ENCODE measurements at places on chromosomes 4 and X.

DNA sequence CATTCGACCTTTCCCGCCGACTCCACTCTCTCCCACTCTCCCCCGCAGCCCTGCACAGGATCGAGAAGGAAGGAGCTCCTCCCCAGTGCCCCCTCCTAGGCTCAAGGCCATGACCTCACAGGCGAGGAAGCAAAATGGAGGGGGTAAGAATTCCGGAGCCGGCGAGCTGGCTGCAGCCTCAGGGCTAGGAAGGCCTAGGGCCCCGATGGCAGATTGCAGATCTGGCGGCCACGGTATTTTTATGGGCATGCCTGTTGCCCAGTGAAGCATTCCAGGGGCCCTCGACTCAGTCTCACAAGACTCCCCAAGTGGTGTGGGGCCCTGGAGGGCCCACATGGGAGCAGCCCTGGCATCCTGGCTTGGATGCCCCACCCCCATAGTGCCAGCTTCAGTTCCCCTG, 942 bp upstream of the L1CAM start:
- no peak for DNase-seq

DNA sequence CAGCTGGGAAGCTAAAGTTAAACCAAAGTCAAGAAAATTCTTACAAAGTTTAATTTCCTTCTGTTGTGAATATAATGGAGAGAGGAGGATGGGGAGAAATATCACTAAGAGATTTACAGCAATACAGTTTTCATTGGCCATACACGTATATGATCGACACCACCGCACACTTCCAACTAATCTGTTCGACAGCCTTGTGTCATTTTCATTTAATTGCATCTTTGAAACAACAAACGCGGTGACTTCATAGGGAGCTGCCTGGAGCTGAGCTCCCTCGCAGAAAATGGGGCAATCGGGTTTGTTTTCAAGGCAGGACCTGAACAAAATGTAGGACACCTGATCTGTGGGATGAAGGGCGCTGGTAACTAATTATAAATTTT, 1.3 kb downstream of the PTPN13 start:
- DNase-seq, result no peak

DNA sequence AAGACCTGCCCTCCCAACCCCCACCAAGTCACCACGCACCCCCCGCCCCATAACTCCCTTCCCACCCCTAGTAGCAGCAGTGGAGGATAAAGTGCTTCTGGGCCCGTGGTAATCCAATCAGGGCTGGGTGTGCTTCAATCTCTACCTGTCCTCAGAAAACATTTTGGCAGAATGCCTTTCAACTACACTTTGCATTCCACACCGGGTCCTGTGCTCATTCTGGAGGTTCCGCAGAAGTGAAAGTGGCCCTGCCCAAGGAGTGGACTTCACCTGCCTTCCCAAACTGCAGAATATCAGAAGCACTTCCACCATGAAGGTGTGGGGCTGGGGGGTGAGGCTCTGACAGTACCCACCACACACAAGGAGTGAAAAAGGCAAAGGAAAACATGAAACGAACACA, 322.3 kb downstream of the DHX15 start:
- no peak for DNase-seq

DNA sequence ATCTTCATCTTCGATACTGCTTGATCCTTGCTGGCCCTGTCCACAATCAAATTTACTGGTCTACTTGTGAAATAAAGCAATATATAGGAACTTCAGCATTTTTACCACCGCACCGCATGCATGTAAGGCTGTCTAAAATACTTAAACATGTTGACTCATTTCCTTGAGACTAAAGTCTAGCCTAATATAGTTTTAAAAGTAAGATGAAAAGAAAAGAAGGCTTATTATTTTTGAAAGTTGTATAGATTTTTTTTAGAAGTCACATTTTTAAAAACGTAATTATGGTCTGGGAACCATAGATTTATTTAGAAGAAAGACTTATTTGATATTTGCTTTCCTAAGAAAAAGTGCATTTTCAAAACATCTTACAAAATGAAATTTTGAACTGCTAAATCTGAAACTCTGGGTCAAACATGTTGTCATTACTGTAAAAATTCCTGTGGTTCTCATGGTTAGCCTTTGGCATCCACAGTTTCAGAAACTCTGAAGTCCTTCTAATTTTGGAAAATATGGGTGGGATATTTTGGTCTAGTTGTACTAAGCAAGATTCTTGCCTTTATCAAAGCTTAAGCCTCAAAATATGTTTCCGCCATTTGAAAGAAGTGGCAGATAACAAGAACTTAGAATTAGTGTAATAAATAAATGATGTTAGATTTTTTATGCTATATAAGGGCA, 423.5 kb upstream of the CTSO start:
- no peak for DNase-seq

DNA sequence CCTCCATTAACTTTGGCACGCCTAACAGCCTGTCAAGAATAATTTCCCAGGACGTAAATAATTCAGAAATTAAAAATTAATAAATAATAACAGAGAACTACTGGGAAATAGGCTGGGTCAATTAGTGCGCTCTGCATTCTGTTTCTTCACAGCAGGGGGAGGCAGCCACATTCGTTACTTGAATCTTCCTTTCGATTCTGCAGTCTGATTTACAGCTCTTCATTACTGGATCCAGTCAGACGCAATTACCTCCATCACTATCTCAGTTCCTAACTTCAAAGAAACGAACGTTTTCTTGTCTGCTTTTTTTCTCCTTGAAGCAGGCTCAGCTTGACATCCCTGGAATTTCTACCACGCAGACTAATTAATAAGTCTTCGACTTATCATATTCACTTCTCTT, 9.0 kb upstream of the RPL34 start:
- DNase-seq, result no peak

GRCh38 chr4:1754336-1754735, 33.0 kb downstream of the TACC3 start:
- DNase-seq, result no peak

DNA sequence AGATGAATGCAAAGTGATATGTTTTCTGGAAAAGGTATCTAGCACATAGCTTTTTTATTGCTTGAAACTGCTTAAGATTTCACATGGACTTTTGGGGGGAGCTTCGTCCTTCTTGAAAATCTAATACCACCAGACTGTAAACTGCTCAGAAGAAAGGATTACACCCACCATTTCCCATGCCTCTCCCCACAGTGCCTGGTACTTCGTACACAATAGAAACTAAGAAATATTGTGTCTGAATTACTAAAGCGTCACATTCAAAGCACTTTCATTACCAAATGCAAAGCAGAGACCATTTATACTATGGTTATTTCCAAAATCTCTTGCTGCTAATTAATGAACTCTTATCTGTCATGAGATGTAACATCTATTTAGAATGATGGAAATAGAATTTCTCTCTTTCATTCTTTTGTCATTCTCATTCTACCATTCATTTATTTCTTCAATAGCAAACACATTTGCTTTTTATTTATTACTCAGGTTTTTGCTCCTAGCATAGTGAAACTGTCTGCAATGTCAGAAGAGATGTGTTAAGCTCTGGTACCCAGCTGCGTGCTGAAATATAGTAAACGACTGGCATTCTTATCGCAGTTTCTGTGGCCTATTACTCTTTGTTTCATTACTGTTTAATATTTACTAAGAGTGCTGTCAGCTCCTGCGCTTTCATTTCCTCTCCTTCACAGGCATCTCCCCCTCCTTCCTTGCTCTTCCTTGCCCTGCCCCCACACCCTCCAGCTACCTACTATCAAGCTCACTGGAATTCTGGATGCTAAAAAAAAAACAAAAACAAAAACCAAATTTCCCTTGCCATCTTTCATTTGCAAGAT, 51.4 kb upstream of the RAPGEF2 start:
- no peak for DNase-seq

- no peak for DNase-seq
These were observed 16.3 kb downstream of the LONRF3 start for GRCh38 chrX:118990512-118991227.

GRCh38 chr4:86600007-86600653, 6.0 kb downstream of the PTPN13 start:
- no peak for DNase-seq

GRCh38 chr4:176149680-176150355, 45.6 kb downstream of the SPATA4 start:
- no peak for DNase-seq

DNA sequence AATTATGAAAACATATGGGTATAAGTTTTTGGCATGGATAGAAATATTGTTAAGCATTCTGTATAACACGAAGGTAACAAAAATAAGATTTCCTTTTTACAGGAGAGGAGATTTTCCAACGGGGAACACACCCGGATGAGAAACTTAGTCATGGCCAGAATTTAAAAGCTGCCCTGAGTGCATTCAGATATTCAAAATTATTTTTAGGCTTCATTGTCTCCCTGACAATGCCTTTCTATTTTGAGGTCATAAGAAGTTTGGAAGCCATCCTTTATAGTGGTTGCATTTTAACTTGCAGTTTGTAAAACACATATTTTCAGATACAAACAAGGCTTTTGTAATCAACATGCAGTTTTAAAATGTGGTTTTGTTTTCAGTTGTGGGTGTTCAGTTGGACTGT, 357.5 kb upstream of the FAM47C start:
- DNase-seq, result no peak

DNA sequence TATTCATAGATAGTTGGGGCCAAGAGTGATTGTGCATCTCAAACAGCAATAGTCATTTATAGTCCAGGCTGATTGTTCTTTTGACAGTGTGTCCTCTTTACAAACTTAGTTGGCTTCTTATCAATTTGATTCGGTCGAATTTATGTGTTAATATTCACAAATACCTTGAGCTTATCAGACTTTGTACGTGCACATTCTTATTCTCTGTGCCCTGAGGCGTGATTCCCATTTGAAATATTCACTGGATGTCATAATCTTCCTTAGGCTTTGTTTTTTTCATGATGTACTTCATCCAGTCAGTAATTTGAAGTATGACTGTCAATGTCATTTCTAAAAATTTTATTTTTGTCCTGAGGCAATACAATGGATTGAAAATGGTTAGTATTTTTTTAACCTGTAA, 263.5 kb upstream of the PCDH7 start:
- no peak for DNase-seq

- no peak for DNase-seq
These were observed 58.8 kb upstream of the CLNK start for GRCh38 chr4:10743357-10743756.

GRCh38 chr4:126733301-126733700, 899.5 kb upstream of the INTU start:
- peak; percentile 3 for DNase-seq

DNA sequence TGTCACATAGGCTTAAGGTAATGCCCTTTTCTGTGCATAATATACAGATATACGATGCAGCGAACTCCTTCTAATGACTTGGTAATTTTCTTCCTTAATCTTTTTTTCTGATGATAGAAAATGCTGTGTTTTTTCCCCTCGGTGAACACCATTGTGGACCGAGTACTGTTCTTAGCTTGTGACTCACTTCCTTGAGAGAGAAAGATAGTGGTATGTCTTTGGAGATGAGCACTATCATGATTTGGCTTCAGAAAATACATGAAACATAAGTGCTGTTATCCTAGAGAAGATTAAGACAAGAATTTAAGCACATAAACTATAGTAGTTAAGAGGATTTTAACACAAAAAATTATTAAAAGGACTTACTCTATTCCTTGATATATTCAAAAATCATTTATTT, 63.9 kb downstream of the RS1 start:
- no peak for DNase-seq

GRCh38 chr4:6516281-6516680, 43.9 kb upstream of the PPP2R2C start:
- no peak for DNase-seq

DNA sequence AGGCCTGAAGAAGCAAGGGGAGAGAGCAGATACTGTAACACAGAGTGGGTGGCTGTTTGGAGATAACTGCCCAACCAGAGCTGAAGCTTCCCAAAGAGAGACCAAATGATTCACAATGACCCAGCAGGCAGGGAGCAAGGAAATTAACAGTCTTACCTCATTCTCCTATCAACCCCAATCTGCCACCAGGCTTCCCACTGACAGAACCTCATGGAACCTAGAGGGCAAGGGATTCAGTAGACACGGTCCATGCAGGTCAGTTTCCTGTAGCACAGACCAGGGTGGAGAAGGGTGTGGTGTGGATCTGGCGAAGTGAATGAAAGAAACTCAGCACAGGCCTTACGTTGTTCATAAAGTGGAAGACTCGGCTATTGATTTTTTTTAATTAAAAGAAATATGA, 60.7 kb upstream of the ALB start:
- DNase-seq, result no peak

DNA sequence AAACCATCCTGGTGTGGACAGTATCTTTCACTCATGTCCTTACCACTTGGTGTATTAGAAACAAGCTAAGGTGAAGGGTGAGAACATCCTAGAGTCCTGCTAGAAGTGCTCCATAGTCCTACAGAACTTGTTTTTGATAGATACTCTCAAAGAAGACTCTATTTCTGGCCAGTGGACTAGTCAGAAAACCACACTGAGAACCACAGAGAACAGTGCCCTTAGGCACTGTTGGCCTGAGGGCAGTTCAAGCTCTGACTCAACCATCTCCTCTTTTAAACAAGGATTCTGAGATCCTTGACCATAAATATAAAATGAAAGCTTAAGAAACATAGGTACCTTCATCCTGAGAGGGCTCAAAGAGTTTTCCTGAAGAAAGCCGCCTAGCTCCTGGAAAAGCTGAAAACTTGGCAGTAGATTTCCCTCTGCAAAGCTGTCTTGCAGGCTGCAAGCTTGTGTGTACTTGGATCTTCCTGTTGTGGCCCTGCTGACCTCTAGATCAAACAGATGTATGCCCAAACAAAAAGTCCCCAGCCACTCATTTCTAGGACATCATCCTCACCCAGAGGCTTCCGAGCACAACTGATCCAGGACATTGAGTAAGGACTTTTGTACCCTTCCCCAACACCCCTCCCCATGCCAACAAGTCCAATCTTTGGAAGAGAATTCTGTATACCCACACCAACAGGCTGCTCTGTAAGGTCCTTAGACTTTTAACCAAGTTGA, 111.6 kb upstream of the CXCL13 start:
- DNase-seq, result no peak

GRCh38 chr4:7068279-7068842, 497 bp upstream of the GRPEL1 start:
- no peak for DNase-seq

DNA sequence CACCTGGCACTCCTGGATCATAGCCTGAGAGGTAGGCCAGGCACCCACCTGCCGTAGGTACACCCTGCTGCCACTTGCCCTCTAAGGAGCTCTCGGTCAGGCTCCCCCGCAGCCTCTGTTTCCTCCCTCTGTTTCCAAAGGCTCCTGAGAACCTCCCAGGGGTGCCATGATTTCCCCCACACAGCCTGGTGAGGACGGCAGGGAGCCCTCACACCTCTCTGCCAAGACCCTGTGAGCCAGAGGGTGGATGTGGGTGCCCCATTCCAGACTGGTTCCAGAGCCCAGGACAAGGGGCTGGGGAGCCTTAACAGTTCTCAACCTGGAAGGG, 1.6 kb upstream of the ABLIM2 start:
- DNase-seq, result no peak

GRCh38 chr4:140271553-140271952, 101.9 kb upstream of the SCOC start:
- no peak for DNase-seq

- no peak for DNase-seq
These were observed 58.5 kb upstream of the HELT start for GRCh38 chr4:184959786-184960185.

- DNase-seq, result no peak
These were observed 136.7 kb downstream of the EVC2 start for GRCh38 chr4:5571646-5572045.

Measured in NCI-H774 (cell line).